ENCODE measurements at places on chromosomes 12 and 14.

DNA sequence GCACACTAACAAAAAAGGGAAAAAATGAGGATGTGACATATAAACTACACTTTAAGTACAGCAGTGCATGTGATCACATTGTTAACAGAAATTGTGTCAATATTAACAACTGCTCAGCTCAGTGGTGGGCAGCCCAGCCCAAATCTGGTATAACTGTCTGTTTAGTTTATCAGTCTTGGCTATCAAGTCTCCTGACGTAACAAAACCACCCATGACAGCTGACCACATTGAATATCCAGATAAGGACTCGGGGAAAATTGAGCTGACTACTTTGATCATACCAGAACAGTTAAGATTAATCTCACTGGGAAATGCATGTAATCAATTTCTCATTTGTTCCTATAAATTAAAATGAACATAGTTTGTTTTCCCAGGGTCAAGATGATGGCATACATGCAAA, 396.6 kb downstream of the SNAPC1 start:
- no peak for DNase-seq

DNA sequence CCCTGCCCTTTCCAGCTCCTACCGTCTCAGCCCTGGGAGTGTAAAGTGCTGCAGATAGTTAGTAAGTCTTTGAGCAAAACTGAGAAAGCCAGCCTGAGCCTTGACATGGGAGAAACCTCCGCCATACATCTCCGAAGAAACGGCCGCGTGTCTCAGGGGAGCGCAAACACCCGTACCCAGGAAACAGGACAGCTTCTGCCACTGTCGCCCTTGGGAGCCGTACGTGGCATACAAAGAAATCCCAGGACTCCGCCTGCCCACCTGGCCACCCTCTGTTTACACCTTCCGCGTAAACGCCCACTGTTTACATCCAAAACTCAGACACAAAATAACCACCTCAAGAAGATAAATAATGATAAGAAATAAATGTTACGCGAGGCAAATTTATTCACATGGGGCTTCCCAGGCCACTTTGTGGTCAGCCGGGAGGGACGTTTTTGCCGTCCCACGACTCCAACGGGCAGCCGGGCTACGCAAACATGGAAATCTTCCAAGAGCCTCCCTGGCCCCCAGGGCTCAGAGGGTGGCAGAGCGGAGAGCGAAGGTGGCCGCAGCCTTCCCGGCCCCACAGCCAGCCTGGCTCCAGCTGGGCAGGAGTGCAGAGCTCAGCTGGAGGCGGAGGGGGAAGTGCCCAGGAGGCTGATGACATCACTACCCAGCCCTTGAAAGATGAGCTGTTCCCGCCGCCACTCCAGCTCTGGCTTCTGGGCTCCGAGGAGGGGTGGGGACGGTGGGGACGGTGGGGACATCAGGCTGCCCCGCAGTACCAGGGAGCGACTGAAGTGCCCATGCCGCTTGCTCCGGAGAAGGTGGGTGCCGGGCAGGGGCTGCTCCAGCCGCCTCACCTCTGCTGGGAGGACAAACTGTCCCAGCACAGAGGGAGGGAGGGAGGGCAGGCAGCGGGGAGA, at the start of gene BDKRB2:
Gene BDKRB2 (plus strand): TSS at position 689 of the 908 bp plus-strand sequence. CDS start 32,269 bp downstream, outside the sequence.
- peak; percentile 57 for DNase-seq

DNA sequence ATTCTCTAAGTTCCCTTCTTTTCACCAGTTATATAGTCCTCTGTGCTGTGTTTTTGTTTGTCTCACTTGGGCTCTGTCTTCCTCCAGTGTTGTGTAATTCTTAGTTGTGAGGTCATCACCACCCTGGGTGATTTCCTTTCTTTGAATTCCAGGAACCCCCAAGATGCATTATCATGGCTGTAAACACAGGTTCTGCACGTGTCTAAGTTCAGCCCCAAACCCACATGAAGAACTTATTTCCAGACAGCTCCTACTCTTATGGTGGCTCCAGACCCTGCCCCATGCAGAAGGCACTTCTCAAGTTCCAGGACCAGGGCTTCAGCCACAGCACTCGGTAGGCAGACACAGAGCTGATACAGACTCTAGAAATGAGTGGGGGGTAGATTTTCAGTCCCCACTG, 560.5 kb downstream of the BCL11B start:
- DNase-seq, result no peak

- DNase-seq, result peak; percentile 85
Observed at GRCh38 chr12:82326905-82327503, 31.2 kb downstream of the CCDC59 start.

- no peak for DNase-seq
Observed at GRCh38 chr12:48786591-48787544, 2.0 kb downstream of the ADCY6 start.

DNA sequence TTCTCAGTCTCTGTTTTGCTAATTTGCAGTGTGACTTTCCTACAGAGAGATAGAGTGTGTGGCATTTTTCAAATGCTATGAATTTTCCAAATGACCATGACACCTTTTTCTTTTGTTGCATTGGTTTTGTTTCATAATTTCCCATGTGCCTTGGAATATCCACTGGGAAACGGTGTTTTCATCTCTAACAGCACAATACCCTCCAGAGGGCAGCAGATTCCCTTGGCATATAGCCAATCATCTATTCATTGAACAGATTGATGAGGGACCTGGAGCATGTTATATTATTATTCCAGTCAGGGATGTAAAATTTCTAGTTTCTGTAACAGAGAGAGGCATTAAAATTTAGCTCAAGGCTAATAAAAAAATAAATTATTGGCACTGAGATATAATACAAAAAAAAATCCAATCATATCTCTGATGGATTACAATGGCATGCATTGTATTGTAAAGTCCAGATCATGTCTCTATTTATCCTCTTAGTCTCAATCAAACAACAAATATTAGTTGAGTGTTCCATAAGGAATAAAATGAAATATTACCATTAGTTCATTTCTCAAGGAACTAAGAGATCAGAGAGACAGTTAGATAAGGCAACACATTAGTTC, 29.6 kb upstream of the NTN4 start:
- DNase-seq, result peak; percentile 28

DNA sequence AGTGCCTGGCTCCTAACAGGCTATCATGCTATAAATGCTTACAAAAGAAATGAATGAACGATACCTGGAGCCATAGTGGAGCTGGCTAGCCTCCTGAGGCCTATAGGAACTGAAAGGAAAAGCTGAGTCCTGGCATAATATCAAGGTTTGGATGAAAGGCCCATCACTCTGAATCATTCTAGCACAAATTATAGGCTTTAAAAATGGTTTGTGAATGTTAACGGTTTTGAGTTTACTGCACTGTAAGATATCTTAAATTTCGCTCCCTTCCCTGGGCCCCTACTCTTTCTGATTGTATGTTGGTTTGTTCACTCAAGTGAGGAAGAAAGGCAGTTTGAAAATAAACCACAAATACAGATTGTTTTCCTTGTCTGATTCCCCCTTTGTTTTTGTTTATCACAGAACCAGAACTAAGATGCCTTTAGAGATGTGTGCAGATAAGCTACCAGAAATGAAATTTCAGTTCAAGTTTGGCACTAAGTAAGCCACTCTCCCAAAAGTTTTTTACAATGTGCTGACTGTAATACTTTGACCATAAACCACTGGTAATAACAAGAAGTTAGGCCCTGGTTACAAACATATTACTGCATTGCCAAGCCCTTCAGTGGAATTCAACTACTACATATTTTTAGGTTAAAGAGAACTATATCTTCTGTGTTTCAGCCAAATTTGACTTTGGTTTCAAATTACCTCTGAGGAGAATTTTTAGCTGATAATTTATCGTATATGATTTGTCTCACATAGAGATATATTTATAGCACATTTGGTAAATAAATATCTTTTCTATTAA, 89.5 kb downstream of the ALX1 start:
- no peak for DNase-seq

DNA sequence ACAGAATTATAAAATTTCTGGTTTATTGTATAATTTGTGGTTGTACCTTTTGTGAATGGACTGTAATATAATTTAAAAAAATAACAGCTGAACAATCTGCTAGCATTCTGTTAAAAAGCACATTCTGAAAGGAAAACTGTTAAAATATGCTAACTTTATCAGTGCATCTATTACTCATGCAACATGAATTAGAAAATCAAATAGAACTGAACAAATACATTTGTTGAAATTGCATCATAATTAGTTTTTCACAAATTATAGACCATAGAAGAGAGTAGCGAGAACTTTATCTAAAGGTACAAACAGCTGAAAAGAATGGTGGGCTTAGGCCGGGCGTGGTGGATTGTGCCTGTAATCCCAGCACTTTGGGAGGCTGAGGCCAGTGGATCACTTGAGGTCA, 33.0 kb downstream of the PTPN21 start:
- no peak for DNase-seq

DNA sequence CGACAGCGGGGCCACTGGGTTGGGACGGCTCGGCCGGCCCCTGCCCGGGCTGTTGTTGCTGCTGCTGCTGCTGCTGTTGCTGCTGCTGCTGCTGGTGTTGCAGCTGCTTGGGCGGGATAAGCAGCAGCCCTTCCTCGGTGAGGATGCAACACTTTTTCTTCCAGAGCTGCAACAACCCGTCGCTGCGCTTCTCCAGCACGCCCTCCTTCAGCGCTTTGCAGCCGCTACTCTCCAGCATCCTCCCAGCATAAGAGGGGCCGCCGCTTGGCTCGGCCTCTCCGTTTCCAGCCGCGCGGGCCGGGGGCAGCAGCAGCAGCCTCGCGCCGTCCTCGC, 529 bp downstream of the PHLDA1 start:
- no peak for DNase-seq

- no peak for DNase-seq
Observed at GRCh38 chr14:89616852-89617341, 199.9 kb upstream of the FOXN3 start.

- DNase-seq, result no peak
Observed at GRCh38 chr12:107670999-107671643, 14.5 kb upstream of the PWP1 start.

DNA sequence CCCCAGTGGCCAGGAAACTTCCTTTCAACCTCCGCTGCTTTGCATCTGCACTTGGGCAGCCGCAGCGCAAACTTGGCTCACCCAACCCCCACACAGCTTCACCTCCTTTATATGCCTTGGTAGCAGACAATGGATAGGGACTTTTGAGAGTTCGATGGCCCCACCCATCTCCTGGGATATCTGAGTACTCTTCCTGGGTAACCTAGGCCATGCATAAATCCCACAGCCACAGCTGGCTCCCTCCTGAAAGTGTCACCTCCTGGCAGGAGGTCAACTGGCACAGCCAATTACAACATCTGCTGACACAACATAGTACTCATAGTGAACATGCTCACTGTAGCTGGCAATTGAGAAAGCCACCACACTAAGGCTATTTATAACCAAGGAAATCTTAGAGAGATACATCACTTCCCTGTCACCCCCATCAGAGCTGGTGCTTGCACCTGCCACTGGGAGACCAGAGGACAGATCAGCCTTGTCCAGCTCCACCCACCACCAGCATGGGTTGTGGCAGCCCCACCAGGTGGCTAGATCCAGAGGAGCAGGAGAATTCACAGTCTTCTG, 410.0 kb downstream of the SYT1 start:
- DNase-seq, result no peak

- no peak for DNase-seq
Observed at GRCh38 chr14:64835431-64835830, 44.3 kb downstream of the SPTB start.

GRCh38 chr14:51006781-51007211, 62.5 kb upstream of the PYGL start:
- no peak for DNase-seq

DNA sequence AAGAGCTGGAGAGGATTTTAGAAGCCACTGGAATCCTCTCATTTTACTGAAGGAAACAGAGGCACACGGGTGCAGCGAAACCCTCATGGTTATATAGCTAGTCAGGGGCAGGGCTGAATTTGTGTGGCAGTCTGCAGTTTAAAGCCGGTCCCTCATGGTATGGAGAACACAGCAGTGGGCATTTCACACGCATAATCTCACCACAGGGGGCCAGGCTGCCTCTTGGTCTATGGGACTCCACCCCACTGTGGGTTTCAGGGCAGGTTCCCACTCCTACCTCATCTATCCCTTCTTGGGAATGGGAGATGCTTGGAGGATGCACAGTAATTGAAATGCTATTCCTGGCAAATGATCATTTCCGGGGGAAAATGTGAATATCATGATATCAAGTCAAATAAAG, 400.6 kb downstream of the RGS6 start:
- no peak for DNase-seq

- DNase-seq, result no peak
Observed at GRCh38 chr14:100330388-100330931, 7.3 kb downstream of the SLC25A47 start.

DNA sequence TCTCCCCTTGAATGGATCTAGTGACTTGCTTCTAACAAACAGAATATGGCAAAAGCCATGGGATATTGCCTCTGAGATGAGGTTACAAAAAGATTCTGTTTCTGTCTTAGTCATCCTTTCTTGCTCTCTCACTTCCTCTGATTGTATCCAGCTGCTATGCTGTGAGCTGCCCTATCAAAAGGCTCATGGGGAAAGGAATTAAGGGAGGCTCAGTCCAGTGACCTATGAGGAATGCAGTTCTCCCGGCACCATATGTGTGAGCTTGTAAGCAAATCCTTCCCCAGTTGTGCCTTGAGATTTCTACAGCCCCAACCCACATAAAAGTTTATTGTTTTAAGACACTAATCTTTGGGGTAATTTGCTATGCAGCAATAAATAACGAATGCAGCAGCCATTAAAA, 183.1 kb downstream of the KLHL28 start:
- no peak for DNase-seq

DNA sequence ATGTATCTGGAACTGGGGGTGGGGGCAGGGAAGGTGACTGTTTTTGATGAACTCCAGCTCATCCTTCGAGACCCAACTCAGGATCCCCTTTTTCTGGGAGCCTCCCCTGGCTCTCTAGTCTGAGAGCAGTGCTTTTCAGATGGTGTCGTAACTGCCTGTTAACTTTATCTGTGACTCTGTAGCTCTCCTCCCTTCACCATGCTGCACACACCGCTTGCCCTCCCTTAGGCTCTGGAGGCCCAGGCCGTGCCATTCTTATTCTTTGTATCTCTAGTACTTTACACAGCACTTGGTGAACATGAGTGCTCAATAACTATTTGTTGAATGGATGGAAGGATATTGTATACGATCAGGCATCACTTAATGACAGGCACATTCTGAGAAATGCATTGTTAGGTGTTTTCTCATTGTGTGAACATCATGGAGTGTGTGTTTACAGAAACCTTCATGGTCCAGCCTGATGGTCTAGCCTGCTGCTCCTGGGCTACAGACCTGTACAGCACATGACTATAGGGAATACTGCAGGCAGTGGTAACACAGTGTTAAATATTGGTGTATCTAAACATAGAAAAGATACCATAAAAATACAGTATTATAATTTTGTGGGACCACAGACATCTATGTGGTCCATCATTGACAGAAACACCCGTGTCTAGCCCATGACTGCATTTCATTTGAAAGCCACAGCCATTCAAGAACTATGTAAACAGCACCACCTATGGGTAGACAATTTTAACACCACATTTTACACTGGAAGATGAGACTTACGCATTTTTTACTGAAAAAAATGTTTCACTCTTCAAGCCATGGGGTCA, 91.8 kb downstream of the EML1 start:
- peak; percentile 23 for DNase-seq

DNA sequence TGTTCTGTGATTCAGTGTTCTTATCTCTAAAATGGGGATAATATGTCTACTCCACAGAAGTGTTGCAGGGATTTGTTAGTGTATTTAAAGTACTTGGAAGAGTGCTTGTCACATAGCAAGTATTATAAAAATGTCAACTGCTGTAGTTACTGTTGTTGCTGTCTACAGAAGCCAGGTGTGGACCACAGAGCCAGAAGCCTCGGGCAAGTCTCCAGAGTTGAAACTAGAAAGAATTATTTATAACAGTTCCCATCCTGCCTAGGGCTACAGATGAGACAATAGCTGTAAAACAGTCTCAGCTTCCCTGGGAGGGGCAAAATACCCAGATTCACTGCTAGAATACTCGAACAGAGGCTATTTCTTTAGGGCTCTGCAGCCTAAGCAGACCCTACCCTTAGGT, 55.4 kb upstream of the FUT8 start:
- no peak for DNase-seq
